ENCODE measurements at places on chromosomes 6 and 20.

DNA sequence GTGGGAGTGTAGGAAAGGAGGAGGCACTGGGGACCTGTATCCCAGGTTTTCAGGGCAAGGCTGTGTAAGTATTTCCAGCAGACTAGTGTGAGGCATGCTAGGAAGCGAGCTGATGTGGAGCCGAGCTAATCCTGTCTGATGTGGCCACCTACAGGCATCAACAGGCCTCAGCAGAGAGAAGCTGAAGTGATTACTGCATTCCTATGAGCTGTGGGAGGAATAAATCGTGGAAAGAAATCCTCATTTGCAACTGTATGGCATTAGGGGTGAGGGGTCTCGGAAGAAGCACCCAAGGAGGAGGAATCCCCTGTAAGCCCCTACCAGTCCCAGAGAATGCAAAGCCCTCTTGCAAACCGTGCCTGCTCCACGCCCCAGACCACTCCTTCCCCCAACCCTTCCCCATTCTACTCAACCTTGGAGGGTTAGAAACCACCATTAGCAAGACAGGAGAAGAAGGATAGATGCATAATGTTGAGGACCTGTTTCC lies 41.6 kb downstream of the C6orf15 start:
- no peak for DNase-seq

DNA sequence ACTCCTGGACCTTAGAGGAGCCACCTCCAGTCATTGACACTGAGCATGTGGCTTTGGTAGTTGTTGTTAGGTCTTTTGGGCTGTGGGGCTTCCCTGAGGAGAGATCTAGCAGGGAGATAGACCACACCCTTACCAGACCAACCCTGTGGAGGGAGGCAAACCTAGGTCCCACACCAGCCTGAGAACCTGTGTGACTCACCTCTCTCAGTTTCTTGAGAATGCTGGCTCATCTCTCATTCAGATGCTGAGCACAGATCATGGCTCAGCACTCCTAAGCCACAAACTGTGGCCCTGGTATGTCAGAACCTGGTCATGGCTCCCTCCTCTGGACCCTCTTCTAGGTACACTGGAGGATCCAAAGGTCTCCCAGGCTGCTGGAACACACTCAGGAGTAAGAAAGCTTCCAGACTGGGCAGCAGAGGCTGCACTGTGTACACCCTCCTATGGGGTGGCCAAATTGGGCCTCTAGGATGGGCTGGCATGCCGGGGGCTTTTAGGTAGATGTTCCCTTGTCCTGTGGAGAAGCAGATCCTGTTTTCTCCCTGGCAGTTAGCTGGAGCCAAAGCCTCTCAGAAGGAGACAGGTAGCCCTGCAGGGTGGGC lies 1294.5 kb downstream of the KHDRBS2 start:
- no peak for DNase-seq

GRCh38 chr6:50899306-50899870 lies 80.7 kb downstream of the TFAP2B start:
- DNase-seq: peak; percentile 65

GRCh38 chr6:6362056-6362840 lies 41.8 kb upstream of the F13A1 start:
- DNase-seq: no peak

GRCh38 chr20:32522526-32522775 lies 62.7 kb downstream of the NOL4L start:
- DNase-seq: no peak

GRCh38 chr6:52087498-52087999 lies at the start of gene PKHD1:
PKHD1 (minus strand) TSS chr6:52087613; CDS start chr6:52084933, 2,680 bp downstream.
- DNase-seq: no peak

DNA sequence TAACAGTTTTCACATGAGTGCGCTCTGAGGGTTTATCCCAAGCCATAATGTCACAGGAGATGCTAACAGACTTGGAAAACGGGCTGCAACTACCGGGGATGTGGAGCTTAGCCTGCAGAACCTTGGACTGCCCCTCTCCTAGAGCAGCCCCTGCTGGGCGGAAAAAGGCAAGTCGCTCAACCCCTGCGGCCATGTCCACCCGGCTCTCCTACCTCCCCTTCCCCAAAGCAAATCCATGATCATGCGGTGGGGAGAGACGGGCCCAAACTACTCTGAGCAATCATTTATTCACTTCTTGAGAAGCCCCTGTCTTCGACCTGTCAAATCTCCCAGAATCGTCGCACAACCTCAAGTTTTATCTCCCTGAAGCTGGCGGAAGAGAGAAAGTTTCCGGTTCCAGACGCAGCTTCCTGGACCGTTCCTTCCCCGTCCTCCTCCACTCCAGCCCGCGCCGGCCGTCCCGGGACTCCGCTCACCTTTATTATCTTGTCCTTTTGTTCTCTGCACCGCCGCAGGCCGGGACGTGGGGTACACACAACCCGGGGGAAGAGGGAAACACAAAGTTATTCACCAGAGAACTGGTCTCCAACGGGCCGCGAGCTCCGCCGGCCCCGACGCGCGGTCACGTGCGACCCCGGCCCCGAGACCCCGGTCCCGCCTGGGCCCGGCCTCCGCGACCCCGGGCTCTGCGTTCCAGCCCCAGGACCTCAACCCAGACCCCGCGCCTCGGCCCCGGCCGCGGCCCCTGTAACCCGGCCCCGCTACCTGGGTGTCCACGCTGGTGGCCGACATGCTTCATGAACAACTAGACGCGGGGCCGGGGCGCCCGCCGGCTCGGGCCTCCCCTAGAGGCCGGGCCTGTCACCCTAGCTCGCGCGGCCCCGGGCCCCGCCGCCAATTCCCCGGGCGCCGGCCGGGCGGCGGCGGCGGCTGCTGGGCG lies 560 bp downstream of the YTHDF1 start:
- DNase-seq: no peak

DNA sequence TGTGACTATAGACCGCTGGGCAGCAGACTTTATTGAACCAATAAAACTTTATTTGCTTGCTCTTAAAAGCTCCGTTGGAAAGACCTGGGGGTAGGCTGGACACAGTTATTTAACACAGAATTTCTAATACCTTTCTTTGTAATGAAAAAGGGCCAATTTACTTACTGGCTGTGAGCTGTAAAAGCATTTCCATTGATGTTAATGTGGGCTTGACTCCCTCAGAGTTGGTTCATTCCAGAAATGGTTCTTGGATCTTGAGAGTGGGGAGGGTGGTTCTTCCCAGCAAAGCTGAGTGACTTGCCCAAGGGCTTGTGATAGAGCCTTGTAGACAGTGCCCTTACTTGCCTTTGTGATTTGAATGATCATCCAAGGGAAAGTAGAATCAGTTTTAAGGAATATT lies 100.6 kb downstream of the SOX4 start:
- DNase-seq: no peak

- no peak for DNase-seq
Measured at GRCh38 chr6:9233226-9233625, 797.9 kb upstream of the SLC35B3 start.

- no peak for DNase-seq
Measured at GRCh38 chr6:169907419-169908115, 156.1 kb downstream of the ERMARD start.

DNA sequence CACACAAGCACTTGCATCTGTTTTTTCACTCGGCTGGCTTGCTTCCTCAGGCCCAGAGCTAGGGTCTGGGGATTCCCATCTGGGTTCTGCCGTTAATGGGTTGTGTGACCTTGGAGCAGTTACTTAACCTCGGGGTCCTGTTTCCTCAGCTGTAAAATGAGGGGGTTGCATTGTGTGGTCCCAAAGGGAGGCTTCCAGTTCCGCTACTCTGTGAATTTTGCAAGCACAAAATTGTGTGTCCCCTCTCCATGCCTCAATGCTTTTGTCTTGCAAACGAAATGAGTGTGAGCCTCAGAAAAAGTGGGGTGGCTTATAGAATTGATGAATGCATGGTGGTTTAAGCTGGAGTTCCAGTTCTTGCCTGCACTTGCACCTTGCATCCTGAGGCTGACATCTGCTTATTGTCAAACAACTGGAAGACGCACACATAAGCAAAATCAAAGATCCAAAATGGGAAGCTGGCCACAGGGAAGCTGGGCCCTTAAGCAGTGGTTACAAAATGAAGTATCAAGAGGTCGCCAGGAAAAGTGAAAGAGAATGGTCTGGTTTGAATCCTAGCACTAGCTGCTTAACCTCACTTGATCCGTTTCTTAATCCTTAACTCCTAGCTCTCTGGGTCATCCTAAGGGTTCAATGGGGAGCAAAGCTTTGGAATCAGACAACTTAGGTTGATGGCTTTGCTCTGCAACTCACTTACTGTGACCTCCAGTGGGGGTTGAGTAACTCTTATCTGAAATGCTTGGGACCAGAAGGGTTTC lies 490.6 kb downstream of the DHX35 start:
- DNase-seq: no peak

- DNase-seq: no peak
Measured at GRCh38 chr6:135087403-135087802, 32.8 kb upstream of the HBS1L start.

GRCh38 chr20:15814360-15814759 lies 758.9 kb downstream of the KIF16B start:
- DNase-seq: no peak

DNA sequence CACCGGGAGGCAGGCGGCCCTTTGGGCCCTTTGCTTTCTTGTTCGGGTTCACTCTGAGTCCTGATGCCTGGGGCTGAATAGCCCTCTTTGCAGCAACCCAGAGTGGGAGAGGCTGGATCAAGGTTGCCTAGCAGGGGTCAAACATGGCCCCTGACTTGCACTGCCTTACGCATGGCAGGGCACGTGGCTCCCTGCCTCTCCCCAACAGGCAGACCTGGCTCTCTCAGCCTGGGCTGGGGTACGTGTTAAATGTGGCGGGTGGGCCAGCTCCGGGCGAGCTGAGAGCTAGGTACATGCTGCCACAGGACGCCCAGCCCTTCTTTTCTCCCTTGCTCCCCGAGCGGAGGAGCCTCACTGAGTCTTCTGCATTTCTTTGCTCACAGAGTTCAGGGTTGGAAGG lies 7.3 kb downstream of the C6orf132 start:
- DNase-seq: no peak

DNA sequence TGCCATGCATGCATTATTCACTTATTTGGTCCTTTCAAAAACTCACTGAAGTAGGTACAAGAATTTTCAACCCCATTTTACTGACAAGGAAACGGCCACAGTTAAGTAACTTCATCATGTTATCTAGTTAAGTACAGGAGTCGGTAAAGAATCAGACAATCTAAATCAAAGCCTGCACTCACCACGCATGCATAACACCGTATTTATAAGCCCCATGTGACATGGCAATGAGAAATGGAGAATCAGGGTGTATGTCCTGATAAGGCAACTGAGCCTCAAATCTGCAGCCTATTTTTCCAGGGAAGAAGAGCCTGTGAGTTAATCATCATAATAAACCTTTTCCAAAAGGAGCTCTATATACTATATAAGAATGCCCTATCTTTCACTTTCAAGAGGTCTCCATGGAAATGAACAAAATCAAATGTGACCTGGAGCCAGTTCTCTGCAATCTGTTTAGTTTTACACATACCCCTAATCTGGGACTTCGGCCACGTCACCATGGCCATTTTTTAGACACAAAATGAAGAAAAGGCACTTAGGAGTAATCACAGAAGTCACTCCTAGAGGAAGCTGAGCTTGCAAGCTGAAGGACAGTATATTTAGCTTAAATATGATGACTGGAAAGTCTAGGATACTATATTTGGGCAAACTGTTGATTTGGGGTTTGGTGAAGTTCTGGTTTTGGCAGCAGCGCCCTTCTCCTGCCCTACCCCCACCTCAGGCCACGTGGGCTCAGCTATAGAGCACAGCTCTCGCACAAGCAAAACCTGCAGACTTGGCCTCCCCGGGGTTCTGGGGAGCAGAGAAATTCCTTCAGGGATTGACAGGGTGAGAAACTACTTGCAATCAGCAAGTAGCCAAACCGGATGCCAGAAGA lies 19.2 kb downstream of the TRAM2 start:
- DNase-seq: no peak

GRCh38 chr20:4524792-4525191 lies 196.9 kb upstream of the PRND start:
- DNase-seq: no peak

GRCh38 chr6:167660944-167661551 lies 165.7 kb upstream of the AFDN start:
- DNase-seq: no peak

GRCh38 chr20:62087227-62087626 lies 21.5 kb upstream of the TAF4 start:
- no peak for DNase-seq

- no peak for DNase-seq
Measured at GRCh38 chr6:150684161-150684560, 84.5 kb downstream of the PLEKHG1 start.

DNA sequence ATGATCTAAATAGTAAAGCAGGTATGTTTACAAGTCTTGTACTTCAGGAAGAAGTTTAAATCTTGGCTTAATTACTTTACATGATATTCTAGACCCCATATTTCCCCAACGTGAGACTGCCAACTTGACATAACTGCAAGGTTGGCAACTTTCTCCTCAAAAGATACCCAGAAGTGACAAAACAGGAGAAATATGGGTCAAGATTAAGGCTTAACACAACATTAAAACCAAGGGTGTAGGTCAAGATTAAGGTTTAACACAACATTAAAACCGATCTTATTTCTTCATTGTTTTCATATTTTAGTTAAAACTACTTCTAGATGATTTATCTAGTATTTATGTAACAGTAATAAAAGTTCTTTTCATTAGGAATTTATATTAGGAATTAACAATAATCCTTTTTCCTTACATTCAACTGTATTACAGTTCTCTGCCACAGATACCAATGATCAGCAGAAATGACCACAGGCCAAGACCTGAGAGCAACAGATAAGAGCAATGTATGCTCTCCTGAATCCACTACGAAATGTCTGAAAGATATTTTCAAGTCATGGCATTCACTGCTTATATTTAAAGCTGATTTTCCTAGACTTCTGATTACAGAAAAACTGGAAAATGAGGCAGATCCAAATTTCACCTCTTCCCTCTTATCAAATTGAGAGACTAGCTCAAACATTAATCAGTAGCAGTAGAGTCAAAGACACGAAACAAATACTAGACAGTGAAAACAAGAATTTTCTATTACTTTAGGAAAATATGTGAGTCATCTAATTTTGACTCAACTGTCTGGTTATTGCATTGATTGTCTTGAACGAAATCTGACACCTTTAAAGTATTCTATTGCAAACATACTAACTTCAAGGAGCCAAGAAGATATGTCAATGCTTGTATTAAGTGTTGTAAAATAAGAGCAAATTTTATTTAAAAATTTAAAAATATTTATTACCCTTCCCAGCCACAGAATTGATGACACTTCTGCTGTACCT lies 72.3 kb downstream of the RNGTT start:
- DNase-seq: no peak

- DNase-seq: no peak
Measured at GRCh38 chr20:31707258-31707615, 15.4 kb downstream of the BCL2L1 start.

DNA sequence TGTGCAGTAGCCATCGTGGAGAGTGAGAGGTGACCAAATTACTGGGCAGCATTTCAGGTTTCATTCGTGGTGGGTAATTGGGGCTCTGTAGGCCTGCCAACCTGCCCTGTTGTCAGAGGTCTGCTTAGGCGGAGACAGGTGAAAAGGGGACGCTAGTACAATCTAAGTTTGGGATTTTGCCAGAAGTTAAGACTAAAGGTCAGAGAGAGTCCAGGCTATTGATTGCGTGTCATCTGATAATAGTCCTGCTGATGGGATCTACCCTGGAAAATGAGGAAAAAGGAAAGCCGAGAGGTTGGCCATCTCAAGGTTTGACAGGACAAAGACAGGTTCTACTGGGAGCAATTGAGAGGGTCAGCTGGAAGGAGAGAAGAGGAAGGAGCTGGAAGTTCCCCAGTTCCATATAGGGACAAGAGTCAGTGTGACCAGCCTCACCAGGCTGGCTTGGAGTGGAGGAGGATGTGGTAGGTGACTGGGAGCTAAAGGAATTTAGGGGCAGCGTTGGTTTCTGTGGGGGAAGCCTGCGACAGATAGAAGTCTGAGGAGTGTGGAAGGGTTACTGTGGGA lies 10.9 kb downstream of the ARFGEF2 start:
- no peak for DNase-seq

GRCh38 chr6:73802366-73802765 lies 106.4 kb downstream of the CD109 start:
- no peak for DNase-seq
